ENCODE measurements at places on chromosomes 5 and 9.

GRCh38 chr9:110912419-110913291, 125.6 kb downstream of the LPAR1 start:
- DNase-seq, result no peak

GRCh38 chr5:119366540-119366881, 10.7 kb downstream of the TNFAIP8 start:
- no peak for DNase-seq

GRCh38 chr9:131794393-131794792, 54.5 kb upstream of the RAPGEF1 start:
- DNase-seq, result no peak

- no peak for DNase-seq
These were observed 4.0 kb upstream of the SEPTIN8 start for GRCh38 chr5:132781029-132781428.

Data from activated naive CD4-positive, alpha-beta T cell (primary cell).